ENCODE measurements at places on chromosomes 4 and X. TPM values are rescaled to one million over a fixed set of nuclear protein-coding genes. Genes with fewer than 3 reads are reported as not detected.

Gene RBM47
- total RNA-seq = 0.59 TPM

Gene P2RY8
- 18.9 TPM for total RNA-seq

Gene FDCSP
- total RNA-seq = not detected

Gene HTATSF1
- 41.5 TPM for total RNA-seq

Gene AKAP14
- total RNA-seq = not detected

Gene TCP11X2
- not detected for total RNA-seq

Gene MOSPD2
- 21.1 TPM for total RNA-seq

Gene HCCS
- total RNA-seq = 22.3 TPM

Gene HELT
- not detected for total RNA-seq

Gene GAGE12J
- not detected for total RNA-seq

Gene DDX53
- total RNA-seq = not detected

- DNase-seq = no peak
Observed at GRCh38 chrX:85992811-85993229, 54.5 kb downstream of the CHM start.

- no peak for DNase-seq
Observed at GRCh38 chr4:183637461-183637860, 21.5 kb downstream of the RWDD4 start.

- DNase-seq = no peak
Observed at GRCh38 chr4:8159537-8160232, 1.1 kb upstream of the ABLIM2 start.

DNA sequence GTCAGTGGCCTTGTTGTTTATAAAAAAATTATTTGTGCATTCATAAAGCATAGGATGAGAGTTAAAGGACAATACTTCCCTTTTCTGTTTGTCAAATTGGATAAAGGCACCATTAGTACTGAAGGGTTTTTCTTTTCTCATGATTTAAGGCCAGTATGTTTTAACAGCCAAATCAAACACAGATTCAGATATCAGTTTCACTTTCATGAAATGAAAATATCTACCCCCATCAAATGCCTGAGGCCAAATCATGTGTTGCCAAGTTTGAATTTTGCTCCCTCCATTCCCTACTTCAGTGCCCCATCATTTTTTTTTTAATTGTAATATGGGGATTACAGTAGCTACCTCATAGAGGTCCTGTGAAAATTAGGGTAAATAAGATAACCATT is 745.9 kb downstream of the RPA4 start:
- no peak for DNase-seq

GRCh38 chrX:11406109-11406765 is 113.0 kb downstream of the AMELX start:
- no peak for DNase-seq

GRCh38 chrX:34437586-34437985 is 219.5 kb downstream of the TMEM47 start:
- DNase-seq = no peak

DNA sequence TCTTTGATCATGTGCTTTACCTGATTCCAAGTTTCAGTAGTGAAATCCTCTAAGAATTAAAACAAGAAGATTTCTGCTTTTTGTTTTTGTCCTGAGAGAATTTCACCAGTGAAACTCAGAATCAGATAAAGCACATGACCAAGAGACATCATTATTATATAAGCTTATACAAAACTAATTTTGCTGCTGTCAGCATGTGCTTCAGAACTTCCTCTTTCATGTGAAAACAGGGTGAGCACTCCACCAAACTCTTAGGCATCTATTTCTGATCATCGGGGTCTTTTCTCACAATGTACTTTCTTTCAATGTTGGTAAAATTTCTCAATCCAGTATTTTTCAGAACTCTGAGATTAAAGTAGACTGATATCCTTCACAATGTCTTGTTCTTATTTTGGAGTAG is 152.1 kb downstream of the SLC39A8 start:
- no peak for DNase-seq

DNA sequence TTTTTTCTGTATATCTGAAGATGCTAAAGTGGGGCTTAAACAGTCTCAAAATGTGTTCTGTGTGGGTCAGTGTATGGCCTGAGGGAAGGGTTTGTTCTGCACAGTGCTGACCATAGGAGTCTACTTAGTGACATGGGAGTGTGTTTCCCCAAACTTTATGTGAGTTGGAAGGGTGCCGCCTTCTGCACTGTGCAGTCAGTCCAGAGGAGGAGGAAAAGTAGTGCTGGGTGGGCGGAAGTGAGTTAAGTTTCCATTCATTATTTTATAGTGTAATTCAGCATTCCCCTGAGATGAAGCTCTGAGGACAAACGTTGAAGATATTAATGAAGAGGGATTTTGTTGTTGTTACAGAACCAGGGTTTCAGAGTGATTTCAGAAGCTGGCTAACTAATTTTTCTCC is 2.9 kb downstream of the CHST7 start:
- DNase-seq = no peak

GRCh38 chr4:53116954-53117353 is 248.9 kb downstream of the SCFD2 start:
- no peak for DNase-seq

DNA sequence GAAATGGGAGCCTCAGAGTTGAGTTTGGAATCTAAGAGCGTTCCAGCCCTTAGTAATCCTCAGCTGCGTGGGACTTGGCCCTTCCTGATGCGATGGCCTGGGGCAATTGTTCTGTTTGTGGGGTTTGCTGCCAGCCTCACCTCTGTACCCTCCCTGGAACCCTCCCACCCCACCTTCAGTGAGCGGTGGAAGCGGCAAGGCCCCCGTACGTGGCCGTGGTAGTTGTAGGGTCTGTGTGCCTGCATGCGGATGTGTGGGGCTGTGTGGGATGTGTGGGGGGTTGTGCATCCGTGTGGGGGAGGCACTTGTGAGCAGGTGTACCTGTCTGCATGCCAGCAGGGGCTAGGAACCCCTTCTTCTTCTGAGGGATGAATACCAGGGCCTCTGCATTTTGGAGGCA is 65.4 kb upstream of the ADRA2C start:
- DNase-seq = no peak

GRCh38 chr4:15575966-15576365 is 79.2 kb downstream of the FBXL5 start:
- no peak for DNase-seq

GRCh38 chr4:152996111-152996571 is 60.0 kb downstream of the FHDC1 start:
- no peak for DNase-seq

Data from activated naive CD4-positive, alpha-beta T cell treated with anti-CD3 and anti-CD28 coated beads, Interleukin-2, amount 50 U/mL, for 72 hours (primary cell).